Ammon's horn (tissue), 1 donor: ENCODE measurements at places on chromosomes 12 and 14.

GRCh38 chr14:41062826-41063225, 543.9 kb upstream of the LRFN5 start:
- DNase-seq, result no peak

DNA sequence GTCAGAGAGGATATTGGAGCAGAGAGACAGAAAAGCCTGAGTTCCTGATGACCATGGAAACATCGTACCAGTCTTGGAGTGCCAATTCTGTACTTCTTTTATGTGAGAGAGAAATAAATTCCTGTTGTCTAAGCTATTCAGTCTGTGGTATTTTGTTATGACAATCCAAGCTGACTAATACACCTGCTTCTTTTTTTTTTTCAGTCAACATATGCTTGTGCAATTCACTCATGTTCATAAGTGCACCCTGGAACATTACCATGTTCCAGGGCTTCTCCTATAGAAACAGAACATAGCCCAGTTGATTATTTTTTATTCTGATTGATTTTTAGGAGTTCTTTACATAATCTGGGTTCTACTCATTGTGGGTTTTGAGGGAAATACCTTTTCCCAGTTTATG, 1.7 kb upstream of the CHPT1 start:
- no peak for DNase-seq

- no peak for DNase-seq
These were observed 10.1 kb downstream of the SLC25A29 start for GRCh38 chr14:100296106-100296651.

- no peak for DNase-seq
These were observed 121.8 kb downstream of the BCL11B start for GRCh38 chr14:99150236-99150635.
